ENCODE measurements at places on chromosomes 2 and 18.

- H3K4me1 ChIP-seq = peaks cover 41% of the 10 kb centered on the region
- DNase-seq = no peak
- no peaks in the 10 kb centered on the region for H3K27me3 ChIP-seq
- H3K36me3 ChIP-seq = peaks cover 1% of the 10 kb centered on the region
- no peak overlapping the region for H3K4me3 ChIP-seq
These were observed 66.7 kb downstream of the PTPN4 start for GRCh38 chr2:119826370-119826961.

GRCh38 chr2:148493822-148494563 is 150.6 kb upstream of the EPC2 start:
- peaks cover 5% of the 10 kb centered on the region for H3K36me3 ChIP-seq
- no peak overlapping the region for H3K4me3 ChIP-seq
- H3K27ac ChIP-seq = no peak overlapping the region

DNA sequence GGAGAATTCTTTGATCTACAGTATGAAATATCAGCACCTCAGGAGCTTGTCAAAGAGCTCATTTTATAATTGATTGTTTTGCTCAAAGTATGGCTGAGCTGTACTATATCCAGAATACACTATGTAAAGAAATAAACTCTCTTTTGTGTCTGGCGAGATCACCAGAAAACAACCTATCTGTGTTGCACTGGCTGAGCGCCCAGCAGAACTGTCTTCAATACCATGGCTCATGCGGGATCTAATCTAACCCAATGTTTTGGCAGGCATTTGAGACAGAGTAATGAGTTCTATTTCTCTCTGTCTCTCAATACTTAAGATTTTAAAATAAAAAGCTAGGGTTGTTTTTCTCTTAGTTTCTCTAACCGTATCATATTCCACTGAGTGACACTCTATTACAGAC is 192.4 kb downstream of the L3MBTL4 start:
- no peak overlapping the region for H3K4me3 ChIP-seq
- no peaks in the 10 kb centered on the region for H3K4me1 ChIP-seq
- H3K27me3 ChIP-seq = no peaks in the 10 kb centered on the region
- H3K27ac ChIP-seq = no peak overlapping the region
- no peak for DNase-seq
- no peaks in the 10 kb centered on the region for H3K36me3 ChIP-seq

DNA sequence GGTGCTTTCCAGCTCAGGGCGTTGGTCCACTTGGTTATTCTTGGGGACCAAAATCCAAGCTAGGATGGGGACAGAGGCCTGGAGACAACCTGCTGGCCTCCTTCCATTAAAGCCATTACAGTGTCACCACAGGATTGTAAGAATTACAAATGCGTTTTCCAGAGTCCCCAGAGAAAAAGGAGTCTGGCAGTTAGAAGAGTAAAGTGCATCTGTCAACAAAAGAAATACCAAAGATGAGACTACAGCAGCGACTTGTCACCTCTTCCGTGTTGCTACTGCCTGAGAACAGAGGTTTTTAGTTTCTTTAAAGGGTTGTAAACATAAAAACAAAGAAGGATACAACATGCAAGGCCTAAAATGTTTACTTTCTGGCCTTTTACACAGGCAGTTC is 235.7 kb downstream of the AGAP1 start:
- H3K4me1 ChIP-seq = no peaks in the 10 kb centered on the region
- H3K36me3 ChIP-seq = peaks cover 1% of the 10 kb centered on the region

DNA sequence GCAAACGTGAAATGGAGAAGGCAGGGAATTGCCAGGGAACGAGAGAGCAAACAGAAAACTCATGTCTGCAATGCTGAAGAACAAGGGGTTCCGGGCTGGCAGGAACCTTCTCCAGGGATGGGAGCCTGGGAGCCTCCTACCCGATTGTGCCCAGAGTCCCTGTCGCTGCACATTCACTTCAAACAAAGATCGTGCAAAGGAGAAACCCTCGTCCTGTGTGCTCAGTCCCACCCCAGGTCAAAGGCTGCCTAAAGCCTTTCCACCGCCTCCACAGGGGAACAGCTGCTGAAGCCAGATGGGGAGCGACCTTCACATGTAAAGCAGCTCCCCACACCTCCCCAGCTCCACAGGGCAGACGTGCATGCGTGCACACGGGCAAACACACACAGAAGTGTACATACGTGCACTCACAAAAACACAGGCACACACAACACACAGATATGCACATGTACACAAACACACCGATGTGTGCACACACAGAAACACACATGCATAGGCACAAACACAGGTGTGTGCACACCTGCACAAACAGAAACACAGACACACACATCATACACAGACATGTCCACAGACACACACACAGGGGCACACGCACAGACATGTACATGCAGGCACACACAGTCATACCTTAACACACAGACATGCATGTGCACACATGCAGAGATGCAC is 460.1 kb upstream of the SALL3 start:
- H3K4me1 ChIP-seq = no peaks in the 10 kb centered on the region
- DNase-seq = no peak
- peaks cover 9% of the 10 kb centered on the region for H3K27me3 ChIP-seq
- no peak overlapping the region for H3K27ac ChIP-seq
- no peak overlapping the region for H3K4me3 ChIP-seq

- H3K27me3 ChIP-seq = no peaks in the 10 kb centered on the region
- no peak for DNase-seq
- no peaks in the 10 kb centered on the region for H3K4me1 ChIP-seq
- H3K27ac ChIP-seq = no peak overlapping the region
These were observed 41.6 kb downstream of the LRRC30 start for GRCh38 chr18:7272311-7273049.

DNA sequence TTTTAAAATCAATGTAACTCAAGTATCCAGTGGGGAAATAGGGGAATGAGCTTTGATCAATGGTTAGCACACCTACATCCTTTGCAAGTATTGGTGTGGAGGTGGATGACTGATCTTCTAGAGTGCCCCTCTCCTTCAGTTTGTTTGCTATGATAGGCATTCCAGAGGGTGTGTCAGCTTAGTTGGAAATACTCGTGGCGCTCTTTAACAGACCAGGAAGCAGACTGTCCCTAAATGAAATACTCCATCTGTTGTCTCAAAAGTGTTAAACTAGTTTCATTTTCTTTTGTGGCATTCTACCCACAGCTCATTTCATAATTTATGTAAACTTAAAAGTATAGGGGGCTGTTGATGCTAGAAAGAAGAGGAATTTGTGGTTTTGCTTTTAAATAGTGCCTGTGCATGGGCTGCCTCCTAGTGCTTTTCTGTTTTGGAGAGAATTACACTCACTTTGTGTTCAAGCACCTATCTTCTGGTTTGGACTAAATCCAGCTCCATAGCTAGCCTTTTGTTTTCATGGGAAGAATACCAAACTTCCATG is 66.2 kb downstream of the STAT1 start:
- peak overlapping the region; percentile 30 for H3K4me3 ChIP-seq
- H3K4me1 ChIP-seq = peaks cover 12% of the 10 kb centered on the region
- peak overlapping the region; percentile 55 for H3K27ac ChIP-seq
- DNase-seq = no peak
- no peaks in the 10 kb centered on the region for H3K36me3 ChIP-seq
- H3K27me3 ChIP-seq = no peaks in the 10 kb centered on the region

GRCh38 chr2:27082773-27083409 is 3.7 kb upstream of the KHK start:
- H3K27ac ChIP-seq = no peak overlapping the region

- H3K4me1 ChIP-seq = no peaks in the 10 kb centered on the region
- peaks cover 16% of the 10 kb centered on the region for H3K36me3 ChIP-seq
- no peaks in the 10 kb centered on the region for H3K27me3 ChIP-seq
- DNase-seq = no peak
These were observed 35.7 kb downstream of the THUMPD2 start for GRCh38 chr2:39743269-39743776.

- H3K4me1 ChIP-seq = peaks cover 15% of the 10 kb centered on the region
- H3K36me3 ChIP-seq = peaks cover 11% of the 10 kb centered on the region
- H3K27me3 ChIP-seq = no peaks in the 10 kb centered on the region
- H3K27ac ChIP-seq = peak overlapping the region; percentile 11
- no peak overlapping the region for H3K4me3 ChIP-seq
These were observed 145.4 kb upstream of the FOSL2 start for GRCh38 chr2:28247290-28247689.

DNA sequence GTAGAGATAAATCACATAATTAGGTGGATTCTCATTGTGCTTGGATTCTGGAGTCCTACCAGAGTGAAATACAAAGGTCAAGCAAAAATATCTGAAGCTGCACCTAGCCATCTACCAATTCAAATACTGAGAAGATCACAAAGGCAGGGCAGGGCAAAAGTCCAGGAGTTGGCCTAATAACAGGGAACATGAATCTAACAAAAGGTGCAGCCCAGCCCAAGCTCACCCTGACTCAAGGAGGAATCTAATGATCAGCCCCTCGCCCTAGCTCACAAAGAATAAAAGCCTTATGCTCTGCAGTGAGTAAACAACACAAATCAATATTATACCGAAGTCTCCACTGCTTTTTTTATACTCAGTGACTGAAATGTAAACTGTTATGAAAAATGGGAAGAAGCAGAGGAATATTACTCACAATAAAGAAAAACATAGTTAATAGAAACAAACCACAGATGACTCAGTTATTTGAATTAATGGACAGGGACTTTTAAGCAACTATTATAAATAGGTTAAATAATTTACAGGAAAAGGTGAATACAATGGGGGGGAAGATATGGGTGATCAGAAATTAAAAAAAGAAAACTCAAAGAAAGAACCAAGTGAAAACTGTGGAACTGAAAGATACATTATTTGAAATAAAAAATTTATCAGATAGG is 49.5 kb downstream of the ANTXR1 start:
- H3K27me3 ChIP-seq = peaks cover 78% of the 10 kb centered on the region
- no peak overlapping the region for H3K4me3 ChIP-seq
- no peak for DNase-seq
- H3K4me1 ChIP-seq = no peaks in the 10 kb centered on the region
- H3K36me3 ChIP-seq = no peaks in the 10 kb centered on the region

- peaks cover 5% of the 10 kb centered on the region for H3K36me3 ChIP-seq
- H3K4me1 ChIP-seq = peaks cover 4% of the 10 kb centered on the region
- H3K4me3 ChIP-seq = no peak overlapping the region
- no peaks in the 10 kb centered on the region for H3K27me3 ChIP-seq
- no peak overlapping the region for H3K27ac ChIP-seq
These were observed 365.3 kb downstream of the NBAS start for GRCh38 chr2:15195813-15196212.

- H3K27me3 ChIP-seq = no peaks in the 10 kb centered on the region
- peaks cover 1% of the 10 kb centered on the region for H3K36me3 ChIP-seq
- no peaks in the 10 kb centered on the region for H3K4me1 ChIP-seq
- no peak for DNase-seq
- no peak overlapping the region for H3K4me3 ChIP-seq
These were observed 190.0 kb upstream of the SESTD1 start for GRCh38 chr2:179454443-179455171.

GRCh38 chr2:71617266-71617665 is 163.9 kb downstream of the DYSF start:
- no peak overlapping the region for H3K27ac ChIP-seq
- no peaks in the 10 kb centered on the region for H3K4me1 ChIP-seq
- no peak overlapping the region for H3K4me3 ChIP-seq
- no peaks in the 10 kb centered on the region for H3K27me3 ChIP-seq

GRCh38 chr2:164023896-164024295 is 288.1 kb upstream of the FIGN start:
- H3K36me3 ChIP-seq = no peaks in the 10 kb centered on the region
- no peak overlapping the region for H3K27ac ChIP-seq

DNA sequence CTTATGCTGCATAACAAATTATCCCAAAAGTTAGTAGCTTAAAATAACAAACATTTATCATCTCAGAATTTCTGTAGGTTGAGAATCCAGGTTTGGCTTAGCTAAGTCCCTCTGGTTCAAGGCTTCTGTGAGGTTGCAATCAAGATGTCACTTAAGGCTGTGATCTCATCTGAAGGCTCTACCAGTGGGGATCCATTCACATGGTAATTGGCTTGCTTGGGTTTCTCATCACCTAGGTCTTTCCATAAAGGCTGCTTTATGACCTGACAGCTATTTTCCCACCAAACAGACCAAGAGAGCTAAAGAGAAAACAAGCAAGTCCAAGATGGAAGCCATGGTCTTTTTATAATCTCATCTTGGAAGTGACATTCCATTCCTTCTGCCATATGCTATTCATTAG is 137.3 kb downstream of the DTNA start:
- H3K4me3 ChIP-seq = no peak overlapping the region
- H3K27me3 ChIP-seq = peaks cover 29% of the 10 kb centered on the region
- no peak overlapping the region for H3K27ac ChIP-seq
- DNase-seq = no peak

GRCh38 chr2:55901322-55901721 is 22.3 kb downstream of the EFEMP1 start:
- no peaks in the 10 kb centered on the region for H3K4me1 ChIP-seq
- no peaks in the 10 kb centered on the region for H3K36me3 ChIP-seq
- no peaks in the 10 kb centered on the region for H3K27me3 ChIP-seq
- no peak overlapping the region for H3K27ac ChIP-seq
- no peak overlapping the region for H3K4me3 ChIP-seq
- no peak for DNase-seq

DNA sequence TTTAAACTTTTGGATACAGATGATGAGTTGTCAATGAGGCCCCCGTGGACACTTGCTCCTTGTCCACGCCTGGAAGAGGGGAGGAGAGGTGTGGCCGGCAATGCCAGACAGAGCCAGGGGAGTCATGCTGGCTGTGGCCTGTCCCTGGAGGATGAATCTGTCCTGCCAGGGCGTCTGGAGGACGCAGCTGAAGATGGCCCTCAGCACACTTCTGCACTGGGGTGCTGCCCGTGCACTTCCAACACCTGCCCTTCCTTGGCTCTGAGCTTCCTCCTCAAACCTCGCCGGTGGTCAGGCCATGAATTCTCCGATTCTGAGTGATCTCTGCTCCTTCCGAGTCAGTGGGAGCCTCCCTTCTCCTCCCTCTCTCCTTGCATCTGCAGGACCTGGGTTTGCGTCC is 56.4 kb downstream of the KCNF1 start:
- H3K27me3 ChIP-seq = peaks cover 99% of the 10 kb centered on the region
- H3K27ac ChIP-seq = no peak overlapping the region
- H3K4me1 ChIP-seq = no peaks in the 10 kb centered on the region
- peaks cover 4% of the 10 kb centered on the region for H3K36me3 ChIP-seq

GRCh38 chr18:23871410-23871809 is 143.1 kb upstream of the TTC39C start:
- H3K4me3 ChIP-seq = peak overlapping the region; percentile 68
- DNase-seq = peak; percentile 45
- peaks cover 8% of the 10 kb centered on the region for H3K36me3 ChIP-seq
- H3K27ac ChIP-seq = peak overlapping the region; percentile 99
- peaks cover 45% of the 10 kb centered on the region for H3K4me1 ChIP-seq
- H3K27me3 ChIP-seq = no peaks in the 10 kb centered on the region

DNA sequence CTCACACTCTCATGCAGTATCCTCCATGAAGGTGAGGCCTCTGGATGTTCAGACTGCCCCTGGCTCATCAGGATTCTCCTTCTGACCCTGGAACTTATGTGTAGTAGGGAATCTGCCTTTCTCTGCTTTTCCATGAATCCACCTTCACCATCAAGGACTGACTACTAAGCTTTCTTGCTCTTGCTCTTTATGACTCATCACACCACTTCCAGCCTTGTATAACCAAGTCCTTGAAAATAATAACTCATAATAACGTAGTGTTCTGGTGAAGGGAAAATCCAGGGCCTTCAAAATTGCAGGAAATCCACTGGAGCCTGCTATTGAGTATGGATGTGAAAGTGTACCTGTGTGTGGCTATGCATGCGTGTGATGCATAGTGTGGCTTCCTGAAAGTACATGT is 11.3 kb upstream of the KCNS3 start:
- no peaks in the 10 kb centered on the region for H3K4me1 ChIP-seq
- H3K36me3 ChIP-seq = no peaks in the 10 kb centered on the region
- H3K27me3 ChIP-seq = peaks cover 36% of the 10 kb centered on the region
- H3K4me3 ChIP-seq = no peak overlapping the region
- DNase-seq = no peak
- H3K27ac ChIP-seq = no peak overlapping the region
